ENCODE measurements at places on chromosomes 1 and 21.

- DNase-seq = no peak
These were observed 183.0 kb downstream of the CYYR1 start for GRCh38 chr21:26389971-26390641.

DNA sequence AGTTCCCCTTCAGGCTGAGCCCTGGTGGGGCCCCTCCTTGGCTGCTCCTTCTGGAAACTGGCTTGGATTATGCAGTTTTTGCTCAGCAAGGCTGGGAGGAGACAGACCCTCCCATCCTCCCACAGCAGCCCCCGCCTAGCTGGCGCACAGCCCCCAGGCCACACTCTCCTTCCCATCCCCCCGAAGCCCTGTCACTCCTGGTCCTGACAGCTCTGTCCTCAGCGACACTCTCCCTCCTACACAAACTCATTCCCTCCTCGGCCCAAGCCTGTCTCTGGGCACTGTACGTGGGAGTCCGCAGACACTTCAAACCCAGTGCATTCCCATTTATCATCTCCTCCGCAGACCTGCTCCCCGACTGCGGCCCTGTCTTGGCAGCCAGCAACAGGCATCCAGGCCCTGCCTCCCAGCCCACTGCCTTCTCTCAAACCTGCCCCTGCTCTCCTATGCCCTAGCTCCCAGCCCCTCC, 25.0 kb upstream of the EPHB2 start:
- DNase-seq = no peak

DNA sequence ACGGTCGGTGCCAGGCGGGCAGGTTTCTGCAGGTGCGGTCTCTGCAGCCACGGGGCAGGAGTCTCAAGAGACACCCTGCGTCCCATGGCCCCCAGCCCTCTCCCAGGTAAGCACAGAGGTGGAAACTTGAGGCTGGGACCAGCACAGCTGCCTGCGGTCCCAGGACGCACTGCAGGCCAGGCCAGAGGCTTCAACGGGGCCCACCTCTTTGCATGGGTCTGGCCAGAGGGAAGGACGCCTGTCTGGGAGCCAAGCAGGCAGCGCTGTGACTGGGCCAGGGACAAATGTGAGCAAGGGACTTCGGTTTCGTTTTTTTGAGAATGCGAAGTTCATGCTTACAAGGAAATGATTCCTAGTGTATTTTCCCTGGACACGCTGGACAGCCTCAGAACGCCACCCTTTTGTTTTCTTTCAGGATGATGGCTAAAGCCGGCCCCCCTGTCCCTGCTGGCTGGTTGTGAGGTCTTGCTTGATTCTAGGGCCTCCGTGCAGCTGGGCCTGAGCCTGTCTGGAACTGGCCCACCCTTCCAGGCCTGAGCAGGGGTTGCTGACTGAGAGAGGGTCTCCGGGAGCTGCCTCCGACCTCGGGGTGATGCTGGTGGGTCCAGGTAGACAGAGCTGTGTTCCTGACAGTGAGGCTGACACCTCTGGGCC, 38.3 kb downstream of the MORN1 start:
- no peak for DNase-seq

GRCh38 chr21:38661889-38662568, 143.7 kb upstream of the ETS2 start:
- no peak for DNase-seq

DNA sequence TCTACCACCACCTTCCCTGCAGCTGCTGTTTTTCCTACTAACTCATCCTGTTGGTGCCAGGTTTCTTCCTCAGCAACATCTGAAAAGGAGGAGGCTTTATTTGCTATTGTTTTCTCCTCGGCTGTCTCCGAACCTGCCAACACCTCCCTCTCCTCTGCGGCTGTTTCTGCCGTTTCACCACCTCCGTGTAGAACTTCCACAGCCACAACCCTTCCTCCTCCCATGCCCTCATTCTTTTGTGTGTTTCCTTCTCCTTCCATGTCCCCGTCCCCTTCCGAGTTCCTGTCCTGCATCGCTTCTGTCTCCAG, 59.0 kb upstream of the LRRC53 start:
- no peak for DNase-seq

- no peak for DNase-seq
These were observed 16.9 kb upstream of the MTF2 start for GRCh38 chr1:93061895-93062792.

GRCh38 chr1:219778110-219778509, 150.2 kb downstream of the SLC30A10 start:
- no peak for DNase-seq

Data from GM06990 (cell line).